ENCODE measurements at places on chromosomes 3 and 15.

GRCh38 chr3:38653685-38654537 lies 4.4 kb upstream of the SCN5A start:
- DNase-seq = no peak

- DNase-seq = peak; percentile 27
These were observed 200.2 kb upstream of the GOLGA6L4 start for GRCh38 chr15:84035399-84035766.

GRCh38 chr3:105781871-105782270 lies 86.9 kb downstream of the CBLB start:
- DNase-seq = no peak

DNA sequence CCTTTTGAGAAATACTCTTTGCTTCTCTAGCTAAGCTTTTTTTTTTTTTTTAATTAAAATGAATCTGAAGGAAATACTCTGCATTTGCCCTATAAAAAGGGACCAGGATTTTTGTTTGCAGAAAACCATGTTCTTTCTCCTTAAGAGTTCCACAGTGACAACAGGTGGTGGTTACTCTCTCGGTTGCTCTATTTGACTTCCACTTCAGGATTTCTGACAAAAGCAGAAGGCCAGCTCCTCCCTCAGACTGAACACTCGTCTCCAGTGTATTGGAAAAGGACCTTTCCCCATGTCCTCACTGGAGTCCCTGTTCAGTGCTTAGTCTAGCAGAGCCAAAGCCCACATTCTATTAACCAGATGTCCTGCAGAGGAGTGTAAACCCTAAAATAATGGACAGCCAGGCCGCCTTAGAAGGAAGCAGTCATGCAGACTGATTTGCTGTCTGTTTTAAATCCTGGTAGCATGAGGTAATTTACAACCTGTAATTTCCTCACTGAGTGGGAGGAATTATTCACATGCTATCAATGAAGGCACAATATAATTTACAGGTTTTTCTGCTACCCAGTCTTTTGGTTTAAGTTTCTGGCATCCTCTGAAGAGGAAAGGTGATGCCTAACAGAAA lies 599.3 kb downstream of the PYDC2 start:
- no peak for DNase-seq

- no peak for DNase-seq
These were observed 33.6 kb downstream of the BTD start for GRCh38 chr3:15635121-15635661.

DNA sequence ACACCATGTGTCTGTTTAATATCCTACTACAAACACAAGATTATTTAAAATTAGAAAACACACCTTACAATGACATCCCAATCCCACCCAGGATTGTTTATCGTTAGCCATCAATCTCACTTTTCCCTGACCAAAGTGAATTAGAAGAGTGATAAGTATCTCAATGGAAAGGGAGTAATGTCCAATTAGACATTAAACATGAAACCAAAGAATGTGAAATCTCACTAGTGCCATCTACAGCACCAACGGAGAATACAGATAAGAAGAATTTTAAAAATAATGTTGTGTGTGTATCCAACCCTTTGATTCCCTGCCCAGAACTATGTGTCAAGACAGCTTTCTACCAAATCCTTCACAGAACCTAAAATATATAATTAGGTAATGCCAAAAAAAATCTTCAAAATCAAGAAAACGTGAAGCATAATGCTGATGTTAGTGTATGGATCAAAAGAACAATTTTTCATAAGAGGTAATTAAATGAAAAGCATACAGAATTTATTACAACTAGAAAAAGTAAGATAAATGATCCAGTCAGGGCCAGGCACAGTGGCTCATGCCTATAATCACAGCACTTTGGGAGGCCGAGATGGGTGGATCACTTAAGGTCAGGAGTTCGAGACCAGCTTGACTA lies 64.2 kb downstream of the SCAPER start:
- DNase-seq = peak; percentile 29

DNA sequence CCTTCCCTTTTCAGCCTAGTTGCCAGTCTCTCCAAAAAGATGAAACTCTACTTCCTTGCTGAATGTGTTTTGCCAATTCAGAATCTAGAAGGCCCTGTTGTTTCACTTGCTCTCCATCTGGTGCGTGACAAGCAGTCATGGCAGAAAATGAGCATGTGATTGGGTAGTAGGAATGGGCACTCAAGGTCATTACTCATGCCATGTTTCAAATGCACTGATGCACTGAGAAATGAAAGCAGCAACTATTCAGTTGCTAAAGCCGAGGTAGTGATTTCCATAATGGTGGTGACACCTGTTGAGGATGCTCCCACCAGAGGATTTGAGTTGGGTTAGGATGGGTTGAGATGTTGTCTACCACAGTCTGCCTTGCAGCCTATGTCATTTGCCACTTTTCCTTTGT lies 12.7 kb downstream of the ZBTB38 start:
- DNase-seq = no peak

DNA sequence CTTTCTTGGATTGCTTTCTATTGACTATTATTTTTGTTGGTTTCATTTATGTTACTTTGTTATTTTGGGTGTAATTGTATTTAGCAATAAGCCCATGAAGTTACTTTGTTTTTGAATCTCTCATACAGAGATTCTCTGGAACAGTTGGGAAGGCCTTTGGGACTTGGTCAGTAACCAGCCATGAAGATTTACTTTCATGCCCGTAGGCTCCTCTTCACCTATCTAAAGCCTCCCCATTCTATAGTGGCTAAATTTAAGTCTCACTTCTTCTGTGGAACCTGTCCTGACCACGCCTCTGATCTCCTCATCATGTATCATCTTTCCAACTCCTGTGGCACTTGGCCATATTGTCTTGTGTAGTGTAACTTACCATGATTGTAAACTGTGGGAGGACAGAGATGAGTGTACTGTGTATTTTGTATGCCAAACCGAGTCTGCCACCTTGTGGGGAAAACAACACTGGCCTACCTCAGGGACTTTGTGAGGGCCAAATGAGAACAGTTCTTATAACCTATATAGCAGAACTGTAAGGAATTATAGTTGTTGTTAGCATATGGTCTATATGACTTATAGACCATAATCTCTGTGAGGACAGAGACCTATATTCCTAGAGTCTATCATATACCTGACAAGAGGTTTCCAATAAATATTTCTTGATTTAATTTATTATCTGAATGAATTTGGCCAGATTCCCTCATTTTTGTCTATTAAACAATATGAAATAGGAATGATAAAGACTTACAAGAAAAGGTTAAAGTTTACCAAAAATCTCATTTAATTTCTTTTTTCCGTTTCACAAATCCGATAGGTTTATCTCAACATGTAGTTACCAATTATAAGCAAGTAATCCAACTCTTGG lies 75.0 kb downstream of the STARD9 start:
- peak; percentile 49 for DNase-seq

DNA sequence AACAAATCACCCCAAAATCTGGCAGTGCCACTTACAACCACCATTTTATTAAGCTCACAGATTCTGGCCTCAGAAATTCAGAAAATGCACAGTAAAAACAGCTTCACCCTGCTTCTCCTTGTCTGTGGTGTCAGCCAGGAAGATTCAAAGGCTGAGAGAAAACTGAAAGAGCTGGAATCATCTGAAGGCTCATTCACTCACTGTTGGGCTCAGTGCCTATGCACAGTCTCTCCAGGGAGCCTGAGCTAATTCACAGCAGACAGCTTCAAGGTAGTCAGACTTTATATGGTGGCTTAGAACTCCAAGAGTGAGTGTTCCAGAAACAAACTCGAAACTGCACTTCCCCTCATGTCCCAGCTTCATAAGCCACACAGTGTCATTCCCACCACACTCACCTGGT lies 16.5 kb upstream of the PLOD2 start:
- DNase-seq = no peak

GRCh38 chr3:127107002-127107401 lies 85.9 kb upstream of the PRR23E start:
- DNase-seq = no peak

- DNase-seq = no peak
These were observed 87.0 kb downstream of the CFAP44 start for GRCh38 chr3:113354307-113354706.

GRCh38 chr3:77191014-77191413 lies 151.1 kb downstream of the ROBO2 start:
- no peak for DNase-seq

- DNase-seq = no peak
These were observed 2.4 kb upstream of the LMCD1 start for GRCh38 chr3:8499181-8499611.

DNA sequence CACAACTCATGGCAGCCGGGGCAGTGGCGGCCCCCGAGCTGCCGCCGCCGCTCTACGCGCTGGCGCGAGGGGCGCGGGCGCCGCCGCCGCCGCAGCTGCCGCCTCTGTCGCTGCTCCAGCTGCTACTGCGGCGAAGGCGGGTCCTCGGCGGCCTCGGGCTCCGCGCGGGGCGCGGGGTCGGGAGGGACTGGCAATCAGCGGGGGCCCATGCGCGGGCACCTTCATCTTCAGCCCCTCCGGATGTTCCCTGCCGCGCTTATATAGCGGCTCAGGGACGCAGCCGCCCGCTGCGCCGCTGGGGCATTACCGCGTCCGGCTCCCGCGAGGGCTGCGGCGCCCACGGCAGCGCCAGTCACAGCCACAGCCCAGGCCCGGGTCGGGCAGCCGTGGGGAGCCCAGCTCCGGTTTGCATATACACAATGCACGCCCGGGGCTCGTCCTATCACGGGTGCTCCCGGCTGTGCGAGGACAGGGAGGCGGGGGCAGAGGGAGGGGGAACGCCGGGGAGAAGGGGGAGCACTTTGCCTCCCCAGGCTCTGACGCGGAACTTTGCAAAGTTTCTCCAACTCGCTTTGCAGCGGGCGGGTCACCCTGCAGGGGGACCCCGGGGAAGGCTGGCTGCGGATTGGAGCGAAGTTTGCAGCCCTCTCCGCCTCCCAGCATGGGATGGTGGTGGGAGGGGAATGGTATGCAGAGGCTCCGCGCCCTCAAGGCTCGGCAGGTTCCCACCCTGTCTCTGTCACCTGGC lies at the start of gene VGLL3:
VGLL3 (minus strand) TSS at position 416 of the 748 bp plus-strand sequence; CDS start at position 10, 406 bp downstream.
- DNase-seq = peak; percentile 80

DNA sequence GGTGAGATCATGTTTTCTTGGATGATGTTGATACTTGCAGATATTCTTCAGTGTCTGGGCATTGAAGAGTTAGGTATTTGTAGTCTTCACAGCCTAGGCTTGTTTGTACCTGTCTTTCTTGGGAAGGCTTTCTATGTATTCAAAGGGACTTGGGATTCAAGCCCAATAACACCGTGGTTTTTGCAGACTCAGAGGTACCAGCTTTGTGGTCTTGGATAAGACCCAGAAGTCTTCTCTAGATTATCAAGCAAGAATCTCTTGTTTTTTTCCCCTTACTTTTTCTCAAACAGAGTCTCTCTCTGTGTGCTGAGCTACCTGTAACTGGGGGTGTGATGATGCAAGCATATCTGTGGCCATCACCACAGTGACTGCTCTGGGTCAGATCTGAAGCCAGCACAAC lies 42.7 kb upstream of the CCK start:
- no peak for DNase-seq

- peak; percentile 83 for DNase-seq
These were observed at the start of gene MST1R for GRCh38 chr3:49903451-49904424. TSS of gene MST1R (minus strand) at chr3:49903873. CDS start at chr3:49903609, 264 bp downstream.

GRCh38 chr3:122623031-122623829 lies 45.8 kb downstream of the PARP15 start:
- DNase-seq = no peak

GRCh38 chr3:144181062-144181461 lies 209.4 kb downstream of the DIPK2A start:
- DNase-seq = no peak

GRCh38 chr3:47024932-47025331 lies 45.5 kb downstream of the NBEAL2 start:
- peak; percentile 77 for DNase-seq

DNA sequence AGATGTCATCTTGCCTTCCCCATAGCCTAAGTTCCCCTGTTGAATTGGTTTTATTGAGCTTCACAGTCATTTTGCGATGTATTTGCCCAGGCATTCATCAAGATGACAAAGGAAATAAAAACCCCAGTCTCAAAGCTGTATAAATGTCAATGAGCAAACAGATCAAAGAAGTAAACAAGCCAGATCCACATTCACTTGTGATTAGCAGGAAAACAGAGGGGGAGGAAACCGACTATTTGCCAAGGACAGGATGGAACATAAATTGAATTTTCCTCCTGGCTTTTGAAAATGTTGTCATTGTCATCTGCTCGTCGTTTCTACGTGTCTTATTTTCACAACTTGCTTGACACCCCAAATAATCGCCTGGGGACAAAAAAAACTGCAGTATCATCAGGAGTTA lies 83.5 kb downstream of the SV2B start:
- DNase-seq = no peak

- DNase-seq = no peak
These were observed 95.3 kb downstream of the SLC9A9 start for GRCh38 chr3:143753006-143753405.

GRCh38 chr3:64687086-64687780 lies 567 bp downstream of the ADAMTS9 start:
- DNase-seq = no peak

DNA sequence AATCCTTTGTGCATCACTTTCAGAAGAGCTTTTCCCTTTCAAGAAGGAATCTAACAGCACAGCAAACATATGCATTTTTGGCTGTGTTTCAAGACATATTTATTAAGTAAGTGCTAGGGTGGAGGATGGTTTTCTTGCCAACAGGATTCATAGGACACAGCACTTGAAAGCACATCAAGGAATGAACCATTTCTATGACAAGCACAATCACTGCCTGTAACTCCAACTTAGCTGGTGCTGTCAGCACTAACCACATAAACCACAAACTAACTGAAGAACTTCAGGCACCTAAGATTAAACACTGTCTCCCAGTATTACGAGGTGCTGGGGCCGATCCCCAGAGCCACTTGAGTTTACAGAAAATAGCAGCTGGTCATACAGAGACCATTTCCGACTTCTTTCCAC lies 35.4 kb upstream of the SPRED1 start:
- DNase-seq = peak; percentile 4

DNA sequence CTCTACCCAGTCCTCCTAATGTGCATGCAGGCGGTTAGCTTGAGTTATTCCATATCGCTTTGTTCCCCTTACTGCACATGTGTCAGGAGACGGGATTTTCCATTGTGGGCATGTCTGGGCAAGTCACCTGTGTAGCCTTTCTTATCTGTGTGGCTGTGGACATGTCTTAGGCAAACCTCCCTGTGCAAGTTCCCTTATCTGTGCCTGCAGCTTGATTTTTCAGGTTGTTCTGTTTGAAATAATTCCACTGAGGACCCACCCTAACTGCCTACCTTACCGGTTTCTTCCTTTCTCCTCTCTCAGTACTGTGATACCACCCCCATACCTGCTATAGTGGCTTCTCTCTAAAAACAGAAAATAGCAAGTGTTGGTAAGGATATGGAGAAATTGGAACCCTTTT lies 113.6 kb downstream of the NEO1 start:
- DNase-seq = peak; percentile 20

- DNase-seq = no peak
These were observed 57.8 kb upstream of the FAM3D start for GRCh38 chr3:58724336-58724735.

- no peak for DNase-seq
These were observed 7.2 kb downstream of the ARID3B start for GRCh38 chr15:74548241-74548640.

GRCh38 chr15:41331833-41332193 lies 578 bp downstream of the OIP5 start:
- peak; percentile 36 for DNase-seq

GRCh38 chr3:114746502-114746901 lies 400.6 kb downstream of the ZBTB20 start:
- DNase-seq = no peak

GRCh38 chr3:192133271-192133670 lies 594.1 kb downstream of the FGF12 start:
- no peak for DNase-seq
